PC-9 (cell line): ENCODE measurements at places on chromosomes 11 and 22. TPM values are rescaled to one million over a fixed set of nuclear protein-coding genes. Genes with fewer than 3 reads are reported as not detected.
A peak's percentile ranks its signal among the peaks of the same experiment; 100 is the strongest.

GRCh38 chr11:86115542-86116385 lies 46.9 kb upstream of the PICALM start:
- peaks cover 30% of the 10 kb centered on the region for H3K4me1 ChIP-seq
- peak overlapping the region; percentile 82 for H3K27ac ChIP-seq

GRCh38 chr11:1553808-1554594 lies 18.1 kb downstream of the DUSP8 start:
- DNase-seq = peak; percentile 69
- peaks cover 23% of the 10 kb centered on the region for H3K4me1 ChIP-seq
- H3K36me3 ChIP-seq = no peaks in the 10 kb centered on the region
- peak overlapping the region; percentile 38; the same call in 1 of the 2 replicates for H3K4me3 ChIP-seq

- peaks cover 67% of the 10 kb centered on the region for H3K27me3 ChIP-seq
- no peak overlapping the region for H3K4me3 ChIP-seq
- no peaks in the 10 kb centered on the region for H3K4me1 ChIP-seq
- no peak for DNase-seq
- H3K27ac ChIP-seq = no peak overlapping the region
Observed at GRCh38 chr11:131074573-131074972, 158.3 kb upstream of the SNX19 start.

The OR5AP2 gene
- total RNA-seq = not detected in 2 replicates

GRCh38 chr22:39932918-39933649 lies 27.1 kb upstream of the TMA7B start:
- H3K4me3 ChIP-seq = no peak overlapping the region
- H3K27me3 ChIP-seq = peaks cover 94% of the 10 kb centered on the region
- no peak overlapping the region for H3K27ac ChIP-seq
- no peaks in the 10 kb centered on the region for H3K4me1 ChIP-seq
- no peaks in the 10 kb centered on the region for H3K36me3 ChIP-seq
- peak; percentile 29 for DNase-seq

DNA sequence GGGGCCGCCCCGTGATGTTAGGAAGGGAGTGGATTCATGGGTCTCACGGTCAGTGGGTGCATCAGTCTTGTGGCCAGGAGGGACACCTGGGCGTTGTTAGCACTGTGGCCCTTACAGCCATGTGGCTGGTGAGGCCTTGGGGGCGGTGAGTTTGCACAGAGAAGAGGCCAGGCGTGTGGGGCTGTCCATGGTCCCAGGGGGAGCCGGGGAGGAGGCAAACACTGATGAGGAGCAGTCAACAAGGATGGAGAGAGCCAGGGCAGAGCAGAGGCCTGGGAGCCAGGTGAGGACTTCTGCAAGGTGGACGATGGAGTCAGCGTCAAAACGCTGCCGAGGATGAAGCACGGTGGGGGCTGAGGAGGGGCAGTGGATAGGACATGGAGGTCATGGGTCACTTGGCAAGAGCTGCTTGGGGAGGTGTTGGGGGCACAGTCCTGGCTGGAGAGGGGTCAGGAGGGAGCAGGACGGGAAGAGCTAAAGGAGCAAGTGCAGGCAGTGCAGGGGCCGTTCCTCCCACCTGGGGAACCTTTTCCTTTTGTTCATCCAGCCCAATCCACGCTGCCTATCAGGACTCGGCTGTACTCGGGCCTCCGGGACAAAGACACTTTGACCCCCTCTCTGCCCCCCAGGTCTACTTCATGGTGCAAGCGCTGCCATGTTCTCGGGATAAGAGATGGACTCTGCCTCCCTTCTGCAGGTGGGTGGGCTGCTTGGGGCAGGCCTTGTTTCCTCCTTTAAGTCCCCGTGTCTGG lies 801.1 kb downstream of the TBC1D22A start:
- peaks cover 95% of the 10 kb centered on the region for H3K27me3 ChIP-seq
- H3K4me1 ChIP-seq = no peaks in the 10 kb centered on the region
- no peak for DNase-seq
